Pons (tissue), 1 donor: ENCODE measurements at places on chromosomes 11 and 22.
A peak's percentile ranks its signal among the peaks of the same experiment; 100 is the strongest.

GRCh38 chr11:108875134-108875533, 210.3 kb downstream of the DDX10 start:
- no peak for DNase-seq

DNA sequence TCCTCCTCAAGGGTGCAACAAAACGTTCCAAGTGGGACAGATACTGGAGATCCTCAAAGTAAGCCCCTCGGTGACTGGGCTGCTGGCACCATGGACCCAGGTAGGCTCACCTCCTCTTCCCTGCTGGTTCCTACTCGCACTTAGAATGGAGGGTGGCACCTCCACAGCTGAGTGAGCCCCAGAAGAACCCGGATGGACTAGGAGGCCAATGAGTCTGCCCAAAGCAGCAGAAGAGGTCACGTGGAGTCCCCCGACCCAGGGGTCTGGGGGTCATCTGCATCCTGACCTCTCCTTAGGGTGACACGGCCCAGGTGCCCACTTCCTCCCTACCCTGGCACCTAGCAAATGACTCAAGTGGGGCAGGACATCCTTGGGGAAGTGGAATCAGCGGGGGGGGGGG, 4.4 kb downstream of the APOL1 start:
- no peak for DNase-seq

GRCh38 chr22:29469755-29470154, 10.3 kb upstream of the NEFH start:
- DNase-seq = no peak

- peak; percentile 87 for DNase-seq
Observed at GRCh38 chr22:39433476-39434242, 23.2 kb upstream of the MGAT3 start.

DNA sequence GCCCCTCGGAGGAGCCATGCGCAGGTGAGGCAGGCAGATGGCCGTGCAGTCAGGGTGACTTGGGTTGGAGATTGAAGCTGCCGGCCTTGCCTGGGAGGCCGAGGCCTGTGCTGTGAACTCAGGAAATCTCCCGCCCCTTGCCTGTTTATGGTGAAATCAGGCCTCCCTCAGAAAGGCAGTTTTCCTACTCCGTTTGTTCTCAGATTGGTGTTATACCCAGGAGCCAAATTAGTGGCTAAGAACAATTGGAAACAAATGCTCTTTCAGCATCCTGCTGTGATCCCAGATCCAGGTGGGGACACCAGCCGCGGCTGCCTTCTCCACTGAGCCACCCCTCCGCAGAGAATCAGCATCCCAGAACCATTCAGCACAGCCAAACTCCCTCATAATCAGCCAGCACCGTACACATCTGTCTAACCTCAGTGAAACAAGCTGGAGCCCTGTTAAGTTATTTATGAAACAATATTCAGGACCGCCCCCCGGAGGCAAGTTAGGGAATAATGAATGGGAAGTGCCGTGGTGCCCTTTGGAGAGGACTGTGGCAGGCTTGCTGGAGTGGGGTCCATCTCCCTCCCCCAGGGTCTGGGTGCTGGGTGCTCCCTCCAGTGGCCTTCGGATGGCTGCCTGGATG, 60.0 kb downstream of the PKNOX2 start:
- peak; percentile 19 for DNase-seq

DNA sequence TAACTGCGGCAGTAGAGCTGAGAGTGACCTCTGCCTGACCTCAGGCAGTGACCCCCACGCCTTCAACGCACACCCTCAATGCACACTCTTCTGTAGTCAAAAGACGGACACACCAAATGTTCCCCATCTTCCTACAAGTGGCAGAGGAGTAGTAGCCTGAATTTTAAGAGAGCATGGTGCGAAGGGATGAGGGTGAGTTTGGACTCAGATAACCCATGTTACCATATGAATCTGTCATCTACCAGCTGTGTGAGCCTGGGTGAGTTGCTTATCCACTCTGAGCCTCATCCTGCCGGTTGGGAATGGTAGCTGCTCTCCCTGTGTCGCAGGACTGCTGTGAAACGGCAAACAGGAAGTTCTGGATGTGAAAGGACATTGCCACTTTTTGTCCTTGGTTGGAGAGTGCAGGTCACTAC, 20.6 kb upstream of the ROBO3 start:
- no peak for DNase-seq

DNA sequence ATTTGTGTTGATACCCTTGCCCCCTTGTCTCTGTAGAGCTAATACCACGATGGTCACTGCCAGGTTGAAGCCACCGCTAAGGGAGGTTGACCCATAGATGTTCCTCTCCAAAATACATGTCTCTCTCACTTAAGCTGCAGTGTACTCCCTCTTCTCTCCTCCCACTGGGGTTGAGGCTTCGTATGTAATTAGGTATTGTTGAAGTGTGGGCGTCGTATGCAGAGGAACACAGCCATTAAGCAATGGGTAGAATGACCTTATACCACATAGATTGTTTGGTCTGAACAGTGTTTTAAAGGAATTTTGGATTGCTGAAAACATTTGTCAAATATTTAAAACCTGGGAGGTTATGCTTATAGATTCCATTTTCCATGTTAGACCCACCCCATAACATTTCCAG, 71.9 kb downstream of the TRAF6 start:
- DNase-seq = no peak

DNA sequence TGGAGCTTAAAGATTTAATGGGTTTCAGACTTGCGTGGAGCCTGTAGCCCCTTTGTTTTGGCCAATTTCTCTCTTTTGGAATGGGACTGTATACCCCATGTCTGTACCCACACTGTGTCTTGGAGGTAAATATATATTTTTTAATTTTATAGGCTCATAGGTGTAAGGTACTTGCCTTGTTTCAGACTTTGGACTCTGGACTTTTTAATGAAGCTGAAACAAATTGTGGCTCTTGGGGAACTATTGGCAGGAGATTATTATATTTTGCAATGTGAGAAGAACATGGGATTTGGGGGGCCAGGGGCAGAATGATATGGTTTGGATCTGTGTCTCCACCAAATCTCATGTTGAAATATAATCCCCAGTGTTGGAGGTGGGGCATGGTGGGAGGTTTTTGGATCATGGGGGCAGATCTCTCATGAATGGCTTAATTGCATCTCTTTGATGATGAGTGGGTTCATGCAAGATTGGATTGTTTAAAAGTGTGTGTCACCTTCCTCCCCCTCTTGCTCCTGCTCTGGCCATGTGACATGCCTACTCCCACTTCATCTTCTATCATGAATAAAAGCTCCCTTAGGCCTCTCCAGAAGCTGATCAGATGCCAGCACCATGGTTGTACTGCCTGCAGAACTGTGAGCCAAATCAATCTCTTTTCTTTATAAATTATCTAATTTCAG, 74.1 kb upstream of the ARHGAP20 start:
- DNase-seq = no peak

DNA sequence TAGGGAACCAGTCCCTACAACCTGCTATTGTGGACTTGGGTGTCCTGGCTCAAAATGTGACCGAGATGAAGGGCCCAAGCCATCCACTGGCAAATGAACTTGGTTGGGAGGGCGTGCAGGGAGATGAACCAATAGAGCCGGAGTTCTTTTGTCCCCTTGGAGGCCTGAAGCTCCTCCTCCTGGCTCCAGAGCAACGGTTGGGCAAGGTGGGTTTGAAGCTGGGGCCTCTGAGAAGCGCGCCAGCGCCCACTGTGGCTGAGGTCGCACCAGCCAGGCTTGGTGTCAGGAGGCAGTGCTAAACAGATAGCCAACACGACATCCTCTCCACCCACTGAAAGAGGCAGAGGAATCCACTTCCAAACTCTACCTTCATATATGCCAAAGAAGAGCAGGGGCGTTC, 36.0 kb upstream of the PACSIN2 start:
- no peak for DNase-seq

- DNase-seq = no peak
Observed at GRCh38 chr11:7418906-7419305, 66.4 kb upstream of the OLFML1 start.

- DNase-seq = peak; percentile 64
Observed at GRCh38 chr22:48577014-48577690, 1250.5 kb downstream of the BRD1 start.

GRCh38 chr22:29331213-29331612, 15.7 kb upstream of the RASL10A start:
- no peak for DNase-seq

DNA sequence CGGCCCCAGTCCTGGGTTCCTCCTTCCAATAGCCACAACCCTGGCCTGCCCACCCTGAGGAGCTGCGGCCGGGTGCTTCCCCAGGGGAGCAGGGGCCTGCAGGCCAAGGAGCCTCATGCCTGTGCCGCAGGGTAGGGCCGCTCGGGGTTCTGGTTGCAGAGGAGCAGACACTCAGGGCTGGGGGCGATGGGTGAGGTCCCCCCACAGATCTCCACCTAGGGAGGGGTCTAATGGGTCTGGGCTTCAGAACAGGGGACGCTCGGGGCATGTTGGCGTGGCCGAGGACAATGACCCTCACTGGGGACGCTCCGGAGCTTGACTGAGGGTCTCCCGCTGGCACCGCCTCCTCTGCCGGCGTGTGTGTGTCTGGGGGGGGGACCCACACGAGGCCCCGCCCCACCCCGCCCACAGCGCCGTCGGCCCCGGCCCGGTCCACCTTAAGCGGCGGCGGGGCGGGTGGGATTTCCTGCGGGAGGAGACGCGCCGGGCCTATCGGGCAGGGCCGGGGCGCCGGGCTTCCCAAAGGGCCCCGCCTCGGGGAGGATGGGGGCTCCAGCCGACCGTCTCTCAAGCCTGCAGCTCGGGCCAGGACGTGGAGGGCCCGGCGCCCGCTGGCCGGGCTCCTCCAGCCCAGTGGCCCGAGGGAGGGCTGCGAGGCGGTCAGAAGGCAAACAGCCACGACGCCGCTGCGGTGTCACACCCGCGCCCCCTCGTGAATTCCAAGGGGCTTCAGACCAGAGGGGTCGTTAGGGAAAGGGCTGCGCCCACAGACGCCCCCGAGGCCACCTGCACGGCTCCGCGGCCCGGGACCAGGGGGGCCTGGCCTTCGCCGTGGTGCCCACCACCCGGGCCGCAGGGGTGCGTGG, 640 bp upstream of the ZDHHC8 start:
- DNase-seq = peak; percentile 80

DNA sequence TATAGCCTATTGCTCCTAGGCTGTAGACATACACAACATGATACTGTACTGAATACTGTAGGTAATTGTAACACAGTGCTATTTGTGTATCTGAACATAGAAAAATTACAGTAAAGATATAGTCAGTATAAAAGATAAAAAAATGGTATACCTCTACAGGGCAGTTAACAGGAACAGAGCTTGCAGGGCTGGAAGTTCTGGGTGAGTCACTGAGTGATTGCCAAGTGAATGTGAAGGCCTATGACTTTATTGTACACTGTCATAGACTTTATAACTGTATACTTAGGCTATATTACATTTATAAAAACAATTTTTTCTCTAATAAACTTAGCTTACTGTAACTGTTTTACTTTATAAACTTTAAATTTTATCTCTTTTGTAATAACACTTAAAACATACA, 332.4 kb upstream of the ARHGAP42 start:
- no peak for DNase-seq

DNA sequence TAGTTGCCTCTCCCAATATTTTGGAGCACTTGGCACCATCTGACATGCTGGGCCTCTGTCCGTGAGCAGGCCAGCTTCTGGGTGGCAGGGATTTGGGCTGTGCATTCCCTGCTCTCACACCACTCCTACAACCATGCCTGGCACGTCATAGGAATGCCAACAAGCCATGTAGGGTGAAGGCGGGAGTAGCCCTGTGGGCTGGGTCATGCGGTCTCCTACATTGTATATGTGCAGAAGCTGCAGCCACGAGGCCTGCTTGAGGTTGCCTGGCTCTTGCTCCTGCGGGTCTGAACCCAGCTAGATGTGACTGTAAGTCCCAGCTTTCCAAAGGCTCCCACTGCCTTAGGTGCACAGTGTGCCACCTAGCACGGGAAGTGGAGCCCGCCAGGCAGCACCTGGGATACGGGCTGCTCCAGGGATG, 14.5 kb downstream of the MYEOV start:
- DNase-seq = no peak

- no peak for DNase-seq
Observed at GRCh38 chr11:21109341-21109740, 440.0 kb downstream of the NELL1 start.

- no peak for DNase-seq
Observed at GRCh38 chr11:45097721-45098493, 48.5 kb upstream of the PRDM11 start.

- DNase-seq = no peak
Observed at GRCh38 chr22:36409056-36409455, 21.3 kb upstream of the MYH9 start.

- no peak for DNase-seq
Observed at GRCh38 chr11:65538232-65538914, 13.5 kb downstream of the SCYL1 start.

DNA sequence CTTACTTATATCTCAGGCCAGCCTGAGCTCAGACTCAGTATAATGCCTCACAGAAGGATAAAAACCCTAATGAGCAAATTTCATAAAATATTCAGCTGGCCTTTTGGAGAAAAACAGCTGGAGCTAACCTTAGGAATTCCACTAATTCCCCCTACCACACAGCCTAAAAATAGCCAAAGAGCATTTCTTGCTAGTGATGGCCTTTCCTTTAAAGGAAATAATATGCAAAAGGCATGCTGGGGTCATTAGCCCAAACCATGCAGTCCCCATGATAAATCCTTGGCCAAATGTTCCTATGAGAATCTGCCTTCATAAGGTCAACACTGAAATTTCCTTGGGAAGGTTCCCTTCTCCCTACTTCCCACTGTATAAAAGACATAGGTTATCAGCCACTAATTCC, 38.2 kb downstream of the SYTL2 start:
- no peak for DNase-seq

GRCh38 chr11:2576549-2576948, 123.2 kb downstream of the KCNQ1OT1 start:
- DNase-seq = no peak

GRCh38 chr11:39363571-39363970, 2095.9 kb downstream of the LRRC4C start:
- DNase-seq = no peak

DNA sequence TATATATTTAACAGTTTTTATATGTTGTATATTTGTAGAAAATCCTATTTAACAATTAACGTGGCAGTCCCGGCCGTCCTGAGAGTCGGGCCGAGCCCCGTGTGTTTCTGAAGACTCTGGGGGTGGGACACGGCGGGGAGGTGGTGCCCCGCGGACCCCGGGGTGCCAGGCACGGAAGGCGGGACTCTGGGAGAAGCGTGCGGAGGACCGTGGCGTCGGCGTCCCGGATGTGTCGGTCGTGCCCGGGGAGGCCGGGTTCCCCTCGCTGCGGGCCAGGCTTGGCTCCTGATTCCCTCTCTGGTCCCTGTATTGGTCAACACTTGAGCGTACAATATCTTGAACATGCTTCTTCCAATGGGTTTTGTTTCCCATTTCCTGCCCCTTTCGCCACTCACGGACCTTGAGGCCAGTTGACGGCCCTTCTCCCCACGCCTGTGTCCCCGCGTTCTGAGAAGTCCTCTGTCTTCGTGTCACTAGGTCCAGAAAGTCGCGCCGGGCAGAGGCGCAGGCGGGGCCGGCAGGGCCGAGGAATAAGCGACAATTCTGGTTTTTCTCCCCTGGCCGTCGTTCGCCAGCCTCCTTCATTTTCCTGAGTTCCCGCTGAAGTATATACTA, 1076.7 kb downstream of the BRD1 start:
- DNase-seq = no peak
